ENCODE measurements at places on chromosomes 1 and 21.

- DNase-seq: no peak
These were observed 90.7 kb downstream of the IGSF21 start for GRCh38 chr1:18198260-18198659.

GRCh38 chr1:167909691-167910180 lies 4.2 kb downstream of the ADCY10 start:
- DNase-seq: no peak

GRCh38 chr1:165073185-165074007 lies 283.1 kb downstream of the LMX1A start:
- no peak for DNase-seq

DNA sequence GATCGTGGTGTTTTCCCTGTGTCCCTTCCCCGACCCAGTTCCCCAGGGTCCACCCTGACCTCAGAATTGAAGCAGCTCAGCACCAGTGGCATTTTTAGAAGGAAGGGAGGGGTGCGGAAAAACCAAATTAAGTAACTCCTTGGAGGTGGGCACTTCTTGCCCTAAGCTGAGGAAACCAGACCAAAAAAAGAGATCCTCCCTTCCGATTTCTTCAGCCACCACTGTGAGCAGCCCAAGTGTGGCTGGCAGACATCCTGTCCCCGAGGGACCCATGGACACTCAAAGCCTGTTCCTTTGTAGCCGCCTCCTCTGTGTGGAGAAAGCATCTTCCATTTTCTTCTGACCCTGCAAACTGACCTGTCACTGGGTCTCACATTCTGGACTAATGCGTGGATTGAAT lies 31.3 kb downstream of the KIRREL1 start:
- DNase-seq: no peak

- DNase-seq: no peak
These were observed 143.9 kb downstream of the HS2ST1 start for GRCh38 chr1:87058343-87058649.

DNA sequence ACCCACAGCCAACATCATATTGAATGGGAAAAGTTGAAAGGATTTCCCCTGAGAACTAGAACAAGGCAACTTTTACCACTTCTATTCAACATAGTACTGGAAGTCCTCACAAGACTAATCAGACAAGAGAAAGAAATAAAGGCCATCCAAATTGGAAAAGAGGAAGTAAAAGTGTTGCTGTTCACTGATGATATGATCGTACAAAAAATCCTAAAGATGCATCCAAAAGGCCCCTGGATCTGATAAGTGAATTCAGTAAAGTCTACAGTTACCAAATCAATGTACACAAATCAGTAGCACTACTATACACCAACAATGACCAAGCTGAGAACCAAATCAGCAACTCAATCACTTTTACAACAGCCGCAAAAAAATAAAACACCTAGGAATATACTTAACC lies 28.3 kb downstream of the RAB3GAP2 start:
- no peak for DNase-seq

- no peak for DNase-seq
These were observed 1.0 kb downstream of the C1orf198 start for GRCh38 chr1:230867101-230867902.

- DNase-seq: no peak
These were observed 208.8 kb downstream of the FOXD2 start for GRCh38 chr1:47646676-47647075.

DNA sequence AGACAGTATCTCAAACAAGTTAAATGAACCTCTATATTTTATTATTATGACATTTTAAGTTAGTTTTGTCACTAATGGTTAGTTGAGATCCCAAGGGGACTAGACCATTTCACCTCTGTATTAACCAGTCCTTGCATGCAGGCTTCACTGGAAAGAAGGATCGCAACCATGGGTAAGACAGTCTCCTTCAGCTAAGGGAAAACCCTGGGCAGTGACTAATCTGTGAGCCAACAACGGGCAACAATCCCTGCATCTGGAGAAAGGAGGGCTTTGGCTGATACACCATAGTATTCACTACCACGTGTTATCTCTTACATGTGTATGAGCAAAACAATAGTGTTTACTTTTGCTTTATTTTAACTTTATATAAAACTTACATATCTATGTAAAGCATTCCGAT lies 708.8 kb upstream of the CHRM3 start:
- no peak for DNase-seq

DNA sequence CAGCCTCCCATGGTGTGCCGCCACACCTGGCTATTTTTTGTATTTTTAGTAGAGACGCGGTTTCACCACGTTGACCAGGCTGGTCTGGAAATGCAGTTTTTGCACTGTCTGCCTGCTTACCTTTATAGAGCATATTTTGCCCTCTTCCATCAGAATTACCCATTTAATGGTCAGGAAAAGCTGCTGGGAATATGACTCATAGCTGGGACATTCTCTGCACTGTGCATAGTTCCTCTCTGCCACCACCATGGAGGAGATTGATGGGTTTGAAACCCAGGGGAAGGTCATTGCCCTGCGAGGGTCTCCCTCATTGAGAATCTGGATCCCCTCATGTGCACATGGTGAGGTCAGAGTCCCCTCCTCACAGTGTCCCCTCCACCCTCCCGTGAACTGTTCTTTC lies 32.1 kb downstream of the MX1 start:
- DNase-seq: no peak

GRCh38 chr1:222634180-222635013 lies 16.5 kb downstream of the MIA3 start:
- DNase-seq: peak; percentile 64

DNA sequence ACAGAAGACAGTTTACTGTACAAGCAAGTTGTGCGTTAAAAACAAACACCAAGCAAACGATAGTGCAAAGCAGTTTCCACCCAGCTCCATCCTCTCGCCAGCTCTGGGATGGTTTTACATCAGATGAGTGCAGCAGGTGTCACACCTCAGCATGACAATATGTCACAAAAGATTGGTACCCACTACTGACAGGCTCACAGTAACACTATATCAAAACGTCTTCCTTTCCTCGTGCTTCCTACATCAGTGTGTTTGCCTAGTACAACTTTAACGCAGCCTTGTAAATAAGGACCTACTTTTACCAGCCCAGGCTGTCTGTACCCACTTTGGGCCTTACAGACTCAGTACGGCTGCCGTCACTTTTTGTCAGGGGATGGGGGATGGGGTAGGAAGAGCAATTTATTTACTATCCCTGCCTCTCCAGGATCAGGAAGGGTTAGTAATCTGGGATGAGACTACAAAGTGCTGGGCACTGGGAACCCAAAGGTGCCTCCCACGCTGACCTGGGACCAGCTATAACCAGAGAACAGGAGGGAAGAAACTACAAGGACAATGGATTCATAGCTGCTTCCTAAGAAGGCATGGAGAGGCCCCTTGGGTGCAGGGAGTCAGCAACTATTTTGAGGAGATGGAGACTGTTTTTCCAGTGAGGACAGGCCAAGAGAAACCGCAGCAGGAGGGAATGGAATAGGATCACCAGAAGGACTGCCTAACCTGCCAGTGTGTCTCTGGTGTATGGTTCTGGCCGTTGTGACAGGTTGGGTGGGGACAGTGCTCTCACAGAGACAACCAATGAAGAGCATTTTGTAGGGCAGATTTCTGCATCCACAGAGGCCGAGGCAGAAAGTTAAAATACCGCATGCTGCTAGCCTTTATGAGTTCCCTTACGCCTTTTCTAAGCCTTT lies 30.2 kb downstream of the RUNX3 start:
- DNase-seq: no peak

DNA sequence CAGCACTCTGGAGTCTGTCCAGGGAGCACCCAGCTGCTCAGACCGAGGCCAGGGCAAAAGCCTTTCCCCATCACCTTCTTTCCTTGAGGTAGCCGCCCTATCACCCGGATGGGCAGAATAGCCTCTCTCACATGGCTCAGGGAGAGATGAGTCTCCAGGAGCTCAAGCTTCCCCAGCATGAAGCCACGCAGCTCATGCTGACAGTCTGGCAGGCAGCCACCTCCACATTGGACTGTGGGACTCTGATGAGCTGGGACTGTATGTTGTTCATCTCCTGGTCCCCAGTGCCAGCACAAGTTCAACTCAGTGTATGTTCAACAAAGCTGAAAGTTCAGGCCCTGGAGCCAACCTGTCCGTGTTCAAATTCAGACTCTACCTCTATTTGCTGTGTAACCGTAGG lies 75.2 kb upstream of the ZC3H12A start:
- DNase-seq: no peak

DNA sequence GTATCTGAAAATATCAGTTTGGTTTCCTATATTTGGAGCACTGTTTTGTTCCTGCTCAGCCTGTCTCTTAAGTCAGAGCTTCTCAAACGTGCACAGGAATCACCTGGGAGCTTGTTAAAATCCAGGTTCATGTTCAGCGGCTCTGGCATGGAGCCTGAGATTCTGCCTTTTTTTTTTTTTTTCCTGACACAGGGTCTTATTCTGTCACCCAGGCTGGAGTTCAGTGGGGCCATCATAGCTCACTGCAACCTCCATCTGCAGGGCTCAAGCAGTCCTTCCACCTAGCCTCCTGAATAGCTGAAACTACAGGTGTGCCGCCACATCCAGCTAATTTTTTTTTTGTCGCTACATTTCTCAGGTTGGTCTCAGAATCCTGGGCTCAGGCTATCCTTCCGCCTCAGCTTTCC lies 12.2 kb upstream of the SELENON start:
- no peak for DNase-seq

DNA sequence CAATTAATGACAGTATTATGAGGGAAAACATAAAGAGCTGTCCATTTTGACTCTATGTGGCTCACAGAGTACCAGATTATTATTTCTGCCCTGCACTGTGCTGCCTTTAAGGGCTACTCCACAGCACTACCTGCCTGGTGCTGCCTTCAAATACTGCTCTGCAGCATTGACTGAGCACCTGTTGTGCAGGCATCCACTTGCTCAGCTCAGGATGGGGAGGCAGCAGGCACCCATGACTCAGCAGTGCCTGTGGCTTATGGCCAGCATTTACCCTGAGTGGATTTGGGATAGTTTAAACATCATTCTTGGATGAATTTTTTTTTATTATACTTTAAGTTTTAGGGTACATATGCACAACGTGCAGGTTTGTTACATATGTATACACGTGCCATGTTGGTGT lies 953 bp upstream of the KPRP start:
- no peak for DNase-seq

All from GDM1 (cell line).